ENCODE measurements at places on chromosomes 11 and 22.
A peak's percentile ranks its signal among the peaks of the same experiment; 100 is the strongest.

DNA sequence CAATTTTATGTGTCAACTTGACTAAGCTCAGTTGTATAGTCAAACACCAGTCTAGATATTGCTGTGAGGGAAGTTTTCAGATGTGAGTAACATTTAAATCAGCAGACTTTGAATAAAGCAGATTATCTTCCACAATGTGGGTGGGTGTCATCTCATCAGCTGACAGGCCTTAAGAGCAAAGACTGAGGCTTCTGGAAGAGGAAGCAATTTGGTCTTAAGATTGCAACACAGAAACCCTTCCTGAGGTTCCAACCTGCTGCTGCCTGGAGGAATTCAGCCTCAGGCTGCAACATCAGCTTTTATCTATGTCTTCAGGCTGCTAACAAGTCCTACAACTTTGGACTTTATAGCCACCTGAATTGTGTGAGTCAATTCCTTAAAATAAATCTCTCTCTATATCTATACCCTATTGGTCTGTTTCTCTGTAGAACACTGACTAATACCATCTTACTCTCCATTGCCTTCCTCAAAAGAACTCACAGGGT lies 277.2 kb upstream of the PLET1 start:
- DNase-seq = no peak

GRCh38 chr22:44894321-44894720 lies 115.5 kb downstream of the PHF21B start:
- no peak for DNase-seq

GRCh38 chr11:63508009-63508408 lies 2.1 kb downstream of the LGALS12 start:
- no peak for DNase-seq

- no peak for DNase-seq
Observed at GRCh38 chr11:76266286-76267100, 60.2 kb upstream of the WNT11 start.

- no peak for DNase-seq
Observed at GRCh38 chr11:111250936-111251335, 5.4 kb downstream of the POU2AF2 start.

DNA sequence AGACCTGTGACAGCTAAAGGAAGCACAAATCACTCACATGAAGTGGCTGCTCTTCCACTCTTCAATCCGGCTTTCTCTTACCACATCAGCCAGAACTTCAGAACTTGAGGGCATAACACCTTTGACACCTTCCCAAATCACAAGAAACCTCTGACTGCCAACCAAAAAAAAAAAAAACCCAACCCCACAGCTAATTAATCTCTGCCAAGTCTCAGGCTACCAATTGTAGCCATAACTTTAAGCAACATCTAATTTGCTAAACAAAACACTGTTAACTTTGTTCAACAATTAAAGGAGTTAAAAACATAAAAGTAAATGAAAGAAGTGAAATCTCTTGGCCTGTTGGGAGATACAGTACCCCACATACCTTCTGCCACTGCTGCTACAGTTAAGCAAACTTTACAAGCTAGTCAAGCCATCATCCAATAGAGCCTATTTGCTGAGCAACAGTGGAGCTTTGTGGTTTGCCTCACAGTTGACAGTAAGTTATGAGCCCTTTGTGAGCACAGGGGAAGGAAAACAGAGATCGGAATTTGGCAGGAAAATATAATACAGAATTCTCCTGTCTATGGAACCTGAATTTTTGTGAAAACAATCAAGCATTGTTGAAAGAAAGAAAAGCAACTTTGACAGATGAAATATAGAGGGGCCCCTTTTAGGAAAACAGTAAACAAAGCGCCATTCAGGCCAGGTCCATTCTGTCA lies at the start of gene SOX6:
SOX6 (minus strand) TSS at position 490 of the 704 bp plus-strand sequence. CDS start 15,298 bp downstream, outside the sequence.
- DNase-seq = no peak

DNA sequence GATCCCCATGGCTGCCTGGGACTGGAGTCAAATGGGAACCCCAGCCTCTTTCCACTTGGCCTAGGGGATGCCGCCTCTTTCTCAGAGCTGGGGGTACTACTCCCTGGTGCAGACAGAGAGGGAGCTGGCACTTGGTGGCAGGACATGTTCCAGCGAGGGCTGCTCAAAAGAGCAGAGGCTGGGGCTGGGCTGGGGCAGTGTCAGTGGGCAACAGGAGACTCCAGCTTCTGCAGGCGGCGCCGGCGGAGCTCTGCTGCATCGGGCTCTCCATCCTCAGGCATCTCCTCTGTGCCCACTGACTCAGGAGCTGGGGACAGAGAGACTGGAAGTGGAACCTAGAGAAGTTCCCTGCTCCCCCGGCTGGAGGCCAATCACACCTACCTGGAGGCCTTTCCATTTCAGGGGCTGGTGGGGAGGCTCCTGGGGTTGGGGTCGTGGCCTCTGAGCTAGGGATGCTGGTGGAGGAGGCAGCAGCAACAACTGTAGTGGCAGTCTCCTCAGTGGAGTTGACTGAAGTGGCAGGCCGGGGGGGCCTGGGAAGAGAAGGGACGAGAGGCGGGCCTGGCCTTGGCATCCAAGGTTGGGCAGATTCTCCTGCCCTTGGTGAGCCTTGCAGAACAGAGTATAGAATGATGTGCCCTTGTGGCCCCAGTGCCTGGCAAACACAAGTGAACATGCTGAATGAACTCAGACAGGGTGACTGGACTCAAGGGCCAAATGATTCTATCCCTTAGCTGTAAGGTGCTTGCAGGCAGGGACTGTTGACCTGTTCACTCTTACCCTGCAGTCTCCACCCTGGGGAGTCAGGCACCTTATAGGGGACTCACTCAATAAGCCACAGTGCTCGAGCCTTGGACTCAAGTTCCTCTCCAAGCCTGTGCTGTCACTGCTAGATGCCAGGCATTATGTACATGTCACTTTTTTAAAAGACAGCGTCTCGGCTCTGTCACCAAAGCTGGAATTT lies 5.9 kb downstream of the SYVN1 start:
- no peak for DNase-seq

- no peak for DNase-seq
Observed at GRCh38 chr11:41533761-41534160, 74.3 kb upstream of the LRRC4C start.

GRCh38 chr22:43277987-43278601 lies 65.1 kb downstream of the SCUBE1 start:
- DNase-seq = no peak

DNA sequence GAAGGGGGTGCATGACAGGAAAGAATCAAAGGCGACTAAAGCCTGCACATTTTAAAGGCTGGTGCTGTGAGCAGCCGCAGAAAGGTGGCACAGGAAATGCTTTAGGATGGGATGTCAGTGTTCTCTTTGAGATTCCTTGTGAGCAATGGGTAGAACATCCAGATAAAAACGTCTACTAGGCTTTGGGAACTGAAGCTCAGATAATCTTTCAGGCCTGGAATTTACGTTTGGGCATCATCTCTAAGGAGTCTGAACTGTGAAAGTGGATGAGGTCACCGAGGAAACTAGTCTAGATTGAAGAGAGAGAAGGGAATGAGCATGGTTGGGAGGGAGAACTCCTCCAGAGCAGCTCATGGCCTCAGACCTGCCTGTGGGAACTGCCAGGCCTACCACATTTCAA lies 65.7 kb downstream of the FLI1 start:
- DNase-seq = no peak

DNA sequence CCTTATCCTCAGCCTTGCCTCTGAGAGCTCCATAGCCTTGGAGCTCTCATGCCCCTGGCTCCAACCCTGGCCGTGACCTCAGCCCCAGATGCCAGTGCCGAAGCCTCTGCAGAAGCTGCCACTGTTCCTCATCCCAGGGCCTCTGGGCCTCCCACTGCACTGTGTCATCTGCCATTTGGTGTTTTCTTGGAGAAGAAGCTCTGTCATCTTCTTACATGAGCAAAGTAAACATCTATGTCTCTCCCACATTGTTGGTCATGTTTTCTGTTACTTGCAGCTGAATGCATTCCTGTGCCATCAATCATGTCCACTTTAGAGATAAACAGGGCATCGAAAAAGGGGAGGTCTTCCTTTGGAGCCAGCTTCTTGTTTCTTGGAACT lies 45.0 kb upstream of the FTH1 start:
- no peak for DNase-seq

- DNase-seq = no peak
Observed at GRCh38 chr22:49227670-49228069, 600.0 kb downstream of the BRD1 start.

DNA sequence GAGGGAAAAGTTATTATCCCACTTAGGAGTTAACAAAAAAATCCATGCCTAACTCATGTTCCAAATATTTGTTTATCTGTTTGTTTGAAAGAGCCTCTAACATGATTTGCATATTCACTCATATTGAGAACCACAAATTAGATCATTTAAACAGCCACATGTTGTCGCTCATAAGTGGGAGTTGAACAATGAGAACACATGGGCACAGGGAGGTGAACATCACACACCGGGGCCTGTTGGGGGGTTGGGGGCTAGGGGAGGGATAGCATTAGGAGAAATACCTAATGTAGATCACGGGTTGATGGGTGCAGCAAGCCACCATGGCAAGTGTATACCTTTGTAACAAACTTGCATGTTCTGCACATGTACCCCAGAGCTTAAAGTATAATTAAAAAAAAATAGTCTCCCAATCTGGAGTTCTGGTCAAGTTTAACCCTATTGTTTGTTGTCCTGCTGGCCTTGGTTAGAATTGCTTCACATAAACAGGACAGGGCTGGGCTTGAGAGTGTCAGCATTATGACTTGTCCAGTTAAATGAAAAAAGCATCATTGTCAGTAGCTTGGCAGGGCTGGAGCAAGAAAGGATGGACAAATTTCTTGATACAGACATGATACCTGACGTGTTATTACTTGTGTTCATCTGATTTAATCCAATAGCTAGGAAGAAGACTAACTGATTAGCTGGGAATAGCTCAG lies 57.8 kb upstream of the PSMA1 start:
- DNase-seq = peak; percentile 45

DNA sequence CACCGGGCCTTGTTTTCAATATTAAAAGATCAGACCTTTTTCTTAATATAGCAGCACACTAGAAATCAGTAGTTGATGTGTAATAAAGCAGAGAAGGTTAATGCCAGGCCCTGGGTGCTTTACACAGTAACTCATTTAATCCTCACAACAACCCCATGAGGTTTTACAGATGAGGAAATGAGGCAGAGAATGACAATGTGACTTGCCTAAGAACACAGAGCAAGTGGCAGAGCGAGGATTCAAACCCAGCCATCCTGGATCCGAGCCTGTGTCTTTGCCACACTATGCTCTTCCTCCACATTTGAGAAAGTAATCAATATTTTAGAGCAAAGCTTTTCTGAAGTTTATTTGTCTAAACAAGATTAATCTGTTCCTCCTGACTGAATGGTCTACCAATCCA lies 7.2 kb downstream of the JAML start:
- no peak for DNase-seq

GRCh38 chr11:78533399-78533798 lies 41.3 kb downstream of the NARS2 start:
- no peak for DNase-seq
